ENCODE measurements at places on chromosomes 6 and 20. TPM values are rescaled to one million over a fixed set of nuclear protein-coding genes. Genes with fewer than 3 reads are reported as not detected.

The TCF15 gene
- not detected for total RNA-seq

The PRICKLE4 gene
- not detected for total RNA-seq

The SIRPD gene
- total RNA-seq: 0.23 TPM

The ID1 gene
- 0.42 TPM for total RNA-seq

The CTNNBL1 gene
- 75.9 TPM for total RNA-seq

The SLC17A2 gene
- total RNA-seq: not detected

The TTI1 gene
- 29.3 TPM for total RNA-seq

The CTAGE9 gene
- not detected for total RNA-seq

The RBBP8NL gene
- not detected for total RNA-seq

The PROKR2 gene
- not detected for total RNA-seq

The SLC12A5 gene
- total RNA-seq: 1.7 TPM

The IRAK1BP1 gene
- 2.4 TPM for total RNA-seq

The MUC22 gene
- total RNA-seq: not detected

The EPHA7 gene
- not detected for total RNA-seq

The TBX18 gene
- not detected for total RNA-seq

The GPR6 gene
- total RNA-seq: not detected

Data from activated CD8-positive, alpha-beta T cell treated with anti-CD3 and anti-CD28 coated beads, Interleukin-2, amount 10 ng/mL, durations not matched to agents 7 days and 5 days (primary cell).